ENCODE measurements at places on chromosomes 3 and 15.

GRCh38 chr15:55348281-55348778 lies 29.3 kb downstream of the PIGB start:
- no peak for DNase-seq

DNA sequence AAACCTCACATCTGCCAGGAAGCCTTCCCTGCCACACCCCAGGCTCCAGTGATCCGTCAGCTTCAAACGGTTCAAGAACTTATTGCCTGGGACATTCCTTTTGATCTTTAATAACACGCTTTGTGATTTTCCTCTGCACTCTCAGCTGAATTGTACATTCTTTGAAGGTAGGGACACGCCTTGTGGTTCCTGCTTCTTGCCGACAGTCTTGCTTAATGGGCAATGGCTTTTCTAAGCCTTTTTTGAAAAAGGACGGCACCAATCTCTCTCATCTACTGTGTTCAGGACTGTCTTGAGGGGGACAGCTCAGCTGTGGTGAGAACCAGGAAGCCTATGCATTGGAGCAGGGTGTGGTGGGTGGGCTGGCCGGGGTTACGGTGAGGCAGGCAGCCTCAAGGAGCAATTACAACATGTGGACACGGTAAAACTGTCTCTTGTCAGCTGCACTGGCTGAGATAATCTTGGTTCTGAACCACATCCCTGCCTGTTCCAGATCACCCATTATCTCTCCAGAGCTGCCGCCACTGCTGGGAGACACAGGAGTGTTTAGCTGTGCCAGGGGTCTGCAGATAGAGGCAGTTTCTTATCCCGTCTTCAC lies 46.0 kb upstream of the GLCE start:
- no peak for DNase-seq

DNA sequence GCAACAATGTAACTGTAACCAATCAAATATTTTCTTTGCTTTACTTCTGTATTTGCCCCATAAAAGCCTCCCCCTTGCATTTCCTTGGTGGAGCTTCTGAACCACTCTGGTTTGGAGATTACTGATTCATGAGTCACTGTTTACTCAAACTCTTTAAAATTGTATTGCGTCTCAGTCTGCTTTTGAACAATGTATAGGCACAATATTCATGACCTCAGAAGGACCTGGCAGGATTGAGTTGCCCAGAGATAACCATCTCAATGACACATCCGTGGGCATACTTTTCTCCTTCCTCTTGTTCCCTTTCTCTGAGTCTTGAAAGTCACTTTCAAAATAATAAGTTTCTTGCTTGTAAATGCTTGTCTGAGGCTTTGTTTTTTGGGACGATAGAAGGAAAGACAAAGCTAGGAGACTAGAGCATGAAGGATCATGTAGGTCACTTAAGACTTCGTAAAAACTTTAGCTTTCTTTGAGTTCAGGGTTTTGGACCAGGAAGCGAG lies 57.1 kb upstream of the POU1F1 start:
- DNase-seq, result no peak

DNA sequence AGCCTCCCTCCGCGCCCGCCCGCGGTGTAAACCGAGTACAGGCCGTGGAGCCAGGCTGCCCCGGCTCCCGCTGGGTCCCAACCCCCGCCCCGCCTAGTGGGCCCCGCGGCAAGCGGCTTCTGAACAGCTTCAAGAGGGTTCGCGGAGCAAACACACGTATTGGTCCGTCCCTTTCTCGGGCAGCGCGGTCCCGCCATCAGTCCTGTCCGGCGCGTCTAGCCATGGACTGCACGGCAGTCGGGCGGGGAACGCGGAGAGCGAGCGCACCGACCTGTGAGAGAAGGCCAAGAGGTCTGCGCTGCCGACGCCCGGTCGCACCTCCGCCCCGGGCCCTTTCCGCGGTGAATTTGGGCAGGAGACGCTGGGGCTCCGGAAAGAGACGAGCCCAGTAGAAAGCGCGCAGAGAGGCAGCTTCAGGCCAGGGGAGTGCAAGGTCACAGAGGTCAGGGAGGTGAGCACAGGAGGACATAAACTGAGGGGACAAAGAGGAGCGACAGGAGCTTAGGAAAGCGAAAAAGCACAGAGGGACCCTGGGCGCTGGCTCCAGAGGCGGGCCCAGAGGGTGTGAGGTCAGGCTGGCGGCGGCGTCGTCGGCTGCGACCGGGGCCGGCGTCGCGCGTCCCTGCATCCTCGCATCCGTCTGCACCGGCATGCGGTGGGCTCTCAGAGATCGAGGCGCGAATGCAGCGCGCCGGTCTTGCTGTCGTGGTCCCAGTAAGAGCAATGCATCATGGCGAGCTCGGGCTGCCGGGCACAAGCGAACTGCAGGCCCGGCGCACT lies 1.8 kb downstream of the FOXL2 start:
- no peak for DNase-seq

GRCh38 chr3:55617385-55617784 lies 130.3 kb upstream of the WNT5A start:
- no peak for DNase-seq

- DNase-seq, result no peak
Measured at GRCh38 chr15:84953136-84953535, 28.5 kb upstream of the PDE8A start.

- DNase-seq, result no peak
Measured at GRCh38 chr15:28861031-28861534, 12.6 kb upstream of the GOLGA6L7 start.

DNA sequence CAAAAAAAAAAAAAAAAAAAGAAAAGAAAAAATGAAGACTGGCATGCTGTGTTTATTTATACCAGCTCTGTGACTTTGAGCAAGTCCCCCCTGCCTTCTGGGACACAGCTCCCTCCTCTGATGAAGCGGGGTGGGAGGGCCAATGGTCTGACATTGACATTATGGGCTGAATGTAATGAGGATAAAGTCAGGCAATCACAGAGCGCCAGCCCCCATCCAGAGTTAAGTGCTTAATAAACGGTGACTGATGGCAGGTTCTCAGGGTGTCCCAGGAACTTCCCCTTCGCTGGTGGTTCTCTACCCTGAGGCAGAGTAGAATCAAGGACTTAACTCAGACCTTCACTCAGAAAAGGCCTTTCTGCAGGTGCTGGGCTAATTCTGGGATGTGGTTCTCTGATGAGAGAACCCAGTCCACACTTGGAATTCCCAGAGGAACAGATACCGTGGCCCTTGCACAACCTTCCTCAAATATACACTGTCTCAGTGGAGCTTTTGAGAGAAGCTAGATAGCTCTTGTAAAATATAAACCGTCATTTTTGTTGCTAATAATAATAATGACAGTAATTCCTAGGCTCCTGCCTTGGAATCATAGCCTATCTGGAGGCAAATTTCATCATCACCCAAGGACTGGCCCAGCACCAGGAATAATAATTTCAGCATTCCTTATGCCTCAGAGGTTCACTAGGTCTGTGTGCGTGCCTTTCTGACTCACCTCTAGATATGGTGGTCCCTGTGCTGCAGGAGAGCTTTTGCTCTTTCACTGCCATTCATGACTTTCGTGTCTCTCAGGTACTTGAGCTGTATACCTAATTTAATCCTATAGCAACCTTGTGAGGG lies 115.8 kb downstream of the RPLP1 start:
- DNase-seq, result no peak

DNA sequence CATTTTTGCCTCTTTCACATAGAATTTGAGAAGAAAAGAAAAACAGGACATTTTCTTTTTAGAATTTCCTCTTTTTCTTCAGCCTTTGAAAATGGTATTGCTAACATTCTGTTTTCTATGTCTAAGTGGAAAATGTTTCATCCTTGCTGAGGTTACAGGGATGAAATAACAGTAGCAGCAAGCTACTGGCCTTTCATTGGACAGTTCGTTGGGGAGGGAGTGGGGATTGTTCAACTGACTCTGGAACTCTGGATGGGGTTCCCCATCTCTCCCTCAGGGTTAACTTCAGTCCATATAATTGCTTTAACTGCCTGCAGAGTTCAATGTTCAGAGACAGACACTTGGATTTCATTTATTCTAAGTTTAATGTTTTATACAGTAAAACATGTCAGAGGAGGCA lies 346.0 kb downstream of the NLGN1 start:
- DNase-seq, result no peak

GRCh38 chr3:137264071-137264820 lies 306.5 kb downstream of the IL20RB start:
- no peak for DNase-seq

GRCh38 chr15:90336705-90337141 lies 15.4 kb upstream of the ZNF774 start:
- DNase-seq, result peak; percentile 37

DNA sequence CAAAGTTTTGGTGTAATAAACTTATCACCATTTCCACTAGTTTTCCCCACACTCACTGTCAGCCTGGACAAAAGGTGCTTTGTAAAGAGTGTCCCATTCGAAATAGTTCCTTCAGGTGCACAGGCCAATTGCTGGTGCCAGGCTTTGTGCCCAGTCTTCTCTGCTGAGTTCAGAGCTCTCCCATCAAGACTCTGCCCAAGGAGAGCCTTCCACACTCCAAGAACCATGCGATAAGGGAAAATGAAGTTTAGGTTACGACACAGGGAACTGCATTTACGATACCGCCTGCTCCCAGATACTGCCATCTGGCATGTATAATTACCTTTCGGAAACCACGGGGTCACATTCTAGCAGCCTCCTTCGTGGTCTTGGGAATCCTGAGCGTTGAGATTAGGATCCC lies 379.6 kb downstream of the MECOM start:
- DNase-seq, result no peak

DNA sequence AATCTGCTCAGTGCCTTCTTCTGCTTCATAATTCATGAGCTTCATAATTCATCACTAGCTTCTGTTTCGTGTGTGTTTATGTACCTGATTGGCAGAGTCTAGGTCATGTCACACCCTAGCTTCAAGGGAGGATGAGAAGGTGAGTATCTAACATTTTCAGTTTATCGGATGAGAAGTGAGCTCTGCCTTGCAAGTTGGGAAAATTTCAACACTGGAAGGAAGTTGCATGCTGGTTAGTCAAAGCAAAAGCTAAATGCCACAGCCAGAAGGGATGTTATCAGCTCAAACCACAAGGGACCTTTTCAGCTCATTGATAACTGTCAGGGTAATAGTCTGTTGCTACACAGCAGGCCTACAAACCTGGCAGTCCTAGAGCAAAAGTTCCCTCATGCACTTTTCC lies 7.3 kb upstream of the TNFSF10 start:
- DNase-seq, result peak; percentile 51

Measured in activated CD4-positive, alpha-beta T cell treated with anti-CD3 and anti-CD28 coated beads, Interleukin-2, amount 10 ng/mL, durations not matched to agents 7 days and 5 days (primary cell).